ENCODE measurements at places on chromosomes 16 and 17.
A peak's percentile ranks its signal among the peaks of the same experiment; 100 is the strongest.

GRCh38 chr16:59655031-59655430 lies 920.9 kb upstream of the GOT2 start:
- DNase-seq = no peak

DNA sequence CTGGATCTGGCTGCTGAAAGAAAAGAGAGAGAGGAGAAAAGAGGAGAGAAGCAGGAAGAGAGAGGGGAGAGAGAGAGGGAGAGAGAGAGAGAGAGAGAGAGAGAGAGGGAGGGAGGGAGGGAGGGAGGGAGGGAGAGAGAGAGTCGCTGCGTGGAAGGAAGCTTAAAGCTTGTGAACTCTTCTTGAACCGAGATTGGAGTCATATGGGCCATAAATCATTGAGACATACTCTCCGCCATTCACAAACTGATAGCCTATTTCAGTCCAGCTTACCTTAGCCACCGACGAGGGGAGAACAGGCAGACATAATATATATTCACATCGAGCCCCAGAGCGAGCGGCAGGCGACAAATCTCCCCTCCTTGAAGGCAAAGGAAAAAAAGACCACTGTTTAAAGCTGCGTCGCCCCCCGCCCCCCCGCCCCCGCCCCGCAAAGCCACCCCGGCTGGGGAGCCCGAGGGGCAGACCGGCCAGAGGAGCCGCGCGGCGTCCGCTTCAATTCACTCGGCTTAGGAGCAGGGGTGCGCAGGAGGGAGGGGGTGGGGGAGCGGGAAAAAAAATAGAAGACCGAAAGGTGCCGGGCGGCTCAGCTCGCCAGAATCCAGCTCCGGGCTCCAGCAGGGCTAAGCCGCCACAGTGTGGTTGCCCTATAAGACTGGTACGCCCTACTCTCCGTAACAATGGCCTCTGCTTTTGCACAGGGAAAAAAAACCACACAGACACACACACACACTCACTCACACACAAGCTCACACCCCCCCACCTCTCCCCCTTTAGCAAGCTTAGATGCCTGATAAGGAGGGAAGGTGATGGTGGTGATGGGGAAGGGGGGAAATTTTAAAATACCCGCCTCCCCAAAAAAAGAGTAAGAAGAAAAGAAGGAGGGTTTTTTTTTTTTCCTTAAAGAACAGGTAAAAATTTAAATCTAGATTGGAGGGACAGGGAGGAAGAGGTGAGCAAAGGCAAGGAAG lies 10.6 kb upstream of the HOXB2 start:
- DNase-seq = no peak

DNA sequence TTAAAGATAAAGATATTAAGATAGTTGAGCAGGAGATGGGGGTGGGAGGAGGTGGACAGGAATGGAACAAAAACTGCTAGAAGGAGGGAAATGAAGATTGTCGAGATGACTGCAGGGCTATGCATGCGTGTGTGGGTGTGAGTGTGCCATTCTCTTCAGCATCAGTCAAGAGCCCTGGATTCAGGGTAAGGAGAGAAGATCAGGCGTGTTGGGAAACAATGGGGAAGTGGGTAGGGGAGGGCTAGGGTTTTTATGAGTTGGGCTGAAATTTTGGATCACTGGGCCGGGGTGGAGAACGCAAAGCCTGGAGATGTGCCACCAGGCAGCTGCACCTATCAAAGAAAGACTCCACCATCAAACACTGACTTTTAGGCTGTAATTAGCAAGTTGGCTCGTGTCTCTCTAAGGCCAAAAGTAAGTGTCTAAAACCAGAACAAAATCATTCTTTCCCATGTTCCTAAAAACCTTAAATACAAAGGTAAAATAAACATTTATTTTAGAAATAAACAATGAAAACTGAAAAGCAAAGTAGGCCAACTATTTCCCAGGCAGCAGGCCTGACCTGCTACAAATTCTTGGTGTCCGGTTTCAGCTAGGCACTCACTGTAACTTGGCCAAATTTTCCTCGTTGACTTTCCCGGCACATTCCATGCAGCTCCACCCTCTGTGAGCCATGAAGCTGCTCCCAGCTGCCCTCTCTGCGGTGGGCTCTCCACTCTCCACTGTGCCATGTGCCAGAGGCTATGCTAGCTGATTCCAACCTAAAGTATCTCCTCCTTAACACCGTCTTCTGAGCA lies 4.2 kb downstream of the CDRT4 start:
- DNase-seq = no peak

DNA sequence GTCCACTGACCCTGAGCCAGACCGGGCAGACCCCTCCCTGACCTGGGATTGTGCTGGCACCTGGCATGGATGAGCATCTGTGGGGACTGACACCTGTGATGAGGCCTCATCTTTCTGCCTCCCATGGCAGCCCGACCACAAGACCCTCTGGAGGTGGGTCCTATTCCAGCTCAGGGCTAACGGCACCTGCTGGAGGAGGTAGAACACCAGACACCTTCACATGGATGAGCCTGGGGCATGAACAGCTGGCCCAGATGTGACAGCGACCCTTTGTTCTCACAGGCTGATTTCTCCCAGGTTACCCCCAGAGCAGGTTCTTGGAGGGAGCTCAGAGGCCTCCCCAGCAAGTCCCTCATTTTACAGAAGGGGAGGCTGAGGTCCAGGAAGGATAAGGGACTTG lies 46.4 kb upstream of the PIK3R6 start:
- DNase-seq = no peak

GRCh38 chr16:69438465-69438864 lies 14.0 kb downstream of the CYB5B start:
- no peak for DNase-seq

GRCh38 chr17:81891303-81891552 lies 158 bp downstream of the ALYREF start:
- DNase-seq = no peak

DNA sequence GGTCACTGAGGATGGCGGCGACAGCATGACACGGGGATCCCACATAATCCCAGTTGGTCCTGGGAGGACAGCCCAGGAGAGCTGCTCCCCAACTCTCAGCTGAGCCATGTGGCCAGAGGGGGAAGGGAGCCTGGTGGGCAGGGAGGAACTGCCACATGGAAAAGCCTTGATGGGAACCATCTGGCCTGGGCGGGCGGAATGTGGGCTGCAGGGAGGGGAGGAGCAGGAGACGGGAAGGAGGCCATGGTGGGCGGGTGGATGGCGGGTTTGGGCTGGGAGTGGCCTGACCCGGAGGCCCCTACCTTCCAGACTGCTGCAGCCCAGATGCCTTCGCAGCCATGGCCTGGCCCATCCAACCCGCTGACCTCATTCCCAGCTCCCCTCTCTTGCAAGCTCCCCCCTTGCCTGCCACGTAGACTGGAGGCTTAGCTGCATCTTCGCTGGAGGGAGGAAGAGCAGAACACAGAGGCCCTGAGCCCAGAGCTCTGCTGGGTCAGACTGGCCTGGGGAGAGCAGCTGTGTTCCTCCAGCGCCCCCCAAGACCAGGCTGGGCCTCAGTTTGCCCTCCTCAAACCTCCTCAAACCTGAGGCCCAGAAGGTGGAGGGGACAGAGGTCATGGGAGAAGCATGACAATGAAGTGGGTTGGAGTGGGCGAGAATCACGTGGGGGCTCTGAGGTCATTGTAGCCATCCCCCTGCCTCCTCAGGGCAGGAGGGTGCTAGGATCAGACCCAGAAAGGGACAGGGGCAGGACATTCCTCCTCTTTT lies 8.2 kb upstream of the COL1A1 start:
- DNase-seq = peak; percentile 98

DNA sequence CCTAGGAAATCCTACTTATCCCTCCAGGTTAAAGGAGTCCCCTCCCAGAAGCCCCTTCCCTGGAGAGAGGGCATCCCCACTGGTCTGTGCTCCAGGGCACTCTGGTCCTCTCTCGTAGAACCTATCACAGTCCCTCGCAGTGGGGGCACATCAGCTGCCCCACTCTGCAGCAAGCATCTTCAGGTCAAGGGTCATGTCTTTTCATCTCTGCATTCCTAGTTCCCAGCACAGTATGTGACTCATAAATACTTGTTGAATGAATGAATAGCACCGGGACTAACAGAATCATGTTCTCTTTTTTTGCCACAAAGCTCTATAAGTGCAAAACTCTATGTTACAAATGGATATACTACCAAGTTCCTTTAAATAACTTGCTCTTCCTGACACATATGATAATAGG lies 36.0 kb downstream of the RNF157 start:
- no peak for DNase-seq

- DNase-seq = no peak
Observed at GRCh38 chr17:41750862-41751261, 16.4 kb upstream of the HAP1 start.

GRCh38 chr17:28282596-28282995 lies 36.4 kb upstream of the TMEM97 start:
- no peak for DNase-seq

GRCh38 chr17:47686664-47687327 lies 7.2 kb upstream of the TBKBP1 start:
- no peak for DNase-seq

GRCh38 chr16:49419006-49419405 lies 45.4 kb downstream of the C16orf78 start:
- DNase-seq = no peak

- no peak for DNase-seq
Observed at GRCh38 chr17:45398800-45399199, 33.9 kb downstream of the ARHGAP27 start.

DNA sequence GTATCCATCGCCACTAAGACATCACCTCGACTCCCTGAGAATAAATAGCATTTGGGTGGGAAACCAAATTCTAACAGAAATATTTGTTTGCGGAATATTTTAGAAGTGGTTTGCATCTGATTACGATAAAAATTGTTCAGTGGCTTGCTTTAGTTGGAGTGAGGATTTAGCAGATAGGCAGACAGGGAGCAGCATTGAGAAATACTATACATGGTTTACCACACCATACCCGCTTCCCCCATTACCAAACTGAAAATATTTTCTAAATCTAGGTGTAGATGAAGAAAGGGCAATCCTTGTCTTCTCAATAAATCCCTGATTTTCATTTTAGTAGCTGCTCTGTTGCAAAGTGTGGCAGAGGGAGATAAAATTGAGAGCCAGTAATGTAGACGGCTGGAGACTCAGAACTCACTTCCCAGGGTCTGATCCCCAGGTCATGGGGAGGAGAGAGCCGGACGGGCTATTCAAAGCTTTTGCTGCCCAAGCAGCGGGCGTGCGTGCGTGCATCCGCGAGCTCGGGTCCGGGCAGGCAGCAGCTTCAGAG lies 808 bp upstream of the BAHCC1 start:
- DNase-seq = no peak

DNA sequence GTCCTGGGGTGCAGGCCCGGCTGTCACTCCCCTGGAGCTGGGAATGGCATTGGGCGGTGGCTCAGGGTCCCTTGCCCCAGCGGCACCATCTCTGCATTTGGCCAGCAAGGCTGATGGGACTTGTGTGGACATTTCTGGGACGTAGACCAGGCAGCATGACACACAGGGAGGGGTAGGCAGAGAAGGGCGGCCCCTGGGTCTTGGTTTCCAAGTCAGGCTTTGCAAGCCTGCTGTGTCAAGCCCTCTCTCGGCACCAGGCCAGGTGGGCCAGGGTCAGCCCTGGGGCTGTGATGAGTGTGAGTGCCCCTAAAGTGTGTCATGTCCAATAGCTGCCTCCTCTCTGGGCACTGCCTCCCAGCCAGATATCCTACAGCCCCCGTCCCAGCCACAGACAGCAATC lies 335.2 kb downstream of the SEC14L1 start:
- no peak for DNase-seq

- DNase-seq = no peak
Observed at GRCh38 chr16:64132759-64133361, 989.0 kb downstream of the CDH11 start.

- no peak for DNase-seq
Observed at GRCh38 chr16:84543253-84543652, 38.8 kb upstream of the MEAK7 start.

DNA sequence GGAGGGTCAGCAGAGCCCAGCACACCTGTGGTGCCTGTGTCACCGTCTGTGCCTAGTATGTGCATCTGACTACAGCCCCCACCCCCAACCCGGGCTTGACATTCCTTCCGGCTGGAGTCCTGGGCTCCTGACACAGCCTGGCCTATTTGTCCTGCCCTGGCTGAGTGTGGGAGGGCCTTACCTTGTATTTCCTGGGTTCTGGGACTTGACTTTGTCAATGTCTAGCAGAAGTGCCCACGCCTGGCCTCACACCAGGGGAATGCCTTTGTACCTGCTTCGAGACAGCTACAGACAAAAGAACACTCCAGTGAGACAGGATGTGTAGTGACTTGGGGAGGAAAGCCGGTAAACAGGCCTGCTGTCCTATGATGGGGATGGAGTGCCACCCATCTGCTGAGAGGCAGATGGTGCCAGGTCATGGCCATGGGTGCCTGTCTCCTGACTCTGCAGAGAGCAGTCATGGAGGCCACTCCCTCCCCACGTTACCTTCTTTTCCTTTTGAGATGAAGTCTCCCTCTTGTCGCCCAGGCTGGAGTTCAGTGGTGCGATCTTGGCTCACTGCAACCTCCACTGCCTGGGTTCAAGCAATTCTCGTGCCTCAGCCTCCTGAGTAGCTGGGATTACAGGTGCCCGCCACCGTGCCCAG lies 42.8 kb downstream of the TNFRSF13B start:
- no peak for DNase-seq

- DNase-seq = no peak
Observed at GRCh38 chr16:54067322-54068065, 219.1 kb downstream of the IRX3 start.

- no peak for DNase-seq
Observed at GRCh38 chr16:59859676-59860402, 1125.7 kb upstream of the GOT2 start.

- no peak for DNase-seq
Observed at GRCh38 chr16:69141014-69141413, 8.6 kb downstream of the UTP4 start.

- DNase-seq = no peak
Observed at GRCh38 chr16:54540525-54541180, 254.1 kb upstream of the IRX3 start.

DNA sequence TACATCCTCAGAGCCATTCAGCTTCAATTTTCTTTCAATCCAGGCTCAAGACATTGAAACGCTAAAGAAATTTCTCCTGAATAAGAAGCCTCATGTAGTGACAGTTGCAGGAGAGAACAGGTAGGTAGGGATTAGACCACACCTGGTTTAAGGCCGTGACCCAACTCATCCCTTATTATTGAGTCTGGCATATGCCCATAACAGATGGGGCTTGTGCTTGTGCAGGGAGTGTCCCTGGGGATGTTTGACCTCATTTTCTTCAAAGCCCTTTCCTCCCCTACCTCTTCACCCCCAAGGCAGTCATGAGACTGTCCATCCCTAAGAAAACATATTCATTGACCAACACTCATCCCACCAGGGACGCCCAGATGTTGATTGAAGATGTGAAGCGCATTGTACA lies 24.3 kb downstream of the SUPT6H start:
- no peak for DNase-seq

DNA sequence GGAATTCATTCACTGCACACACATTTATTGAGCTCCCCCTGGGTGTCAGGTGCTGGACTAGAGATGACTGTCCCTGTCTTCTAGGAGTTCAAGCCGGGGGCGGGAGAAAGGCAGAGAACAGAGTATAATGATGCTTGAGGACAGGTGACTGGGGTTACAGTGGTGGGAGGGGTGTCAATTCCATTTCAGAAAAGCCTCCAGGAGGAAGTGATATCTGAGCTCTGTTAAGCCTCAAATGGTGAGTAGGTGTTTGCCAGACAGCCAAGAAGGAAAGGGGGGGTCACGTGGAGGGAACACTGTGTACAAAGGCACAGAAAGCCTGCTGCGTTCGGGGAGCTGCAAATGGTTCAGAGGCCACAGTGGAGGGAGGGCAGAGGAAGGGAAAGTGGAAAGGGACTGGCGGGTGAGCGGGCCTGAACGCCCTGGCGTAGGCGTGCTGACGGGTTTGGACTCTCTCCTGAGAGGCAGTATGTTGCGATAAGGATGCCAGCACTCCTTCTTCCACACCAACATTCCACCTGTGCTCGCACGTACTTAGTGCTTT lies 9.7 kb upstream of the NXPH3 start:
- DNase-seq = peak; percentile 55

GRCh38 chr17:46020998-46021397 lies 21.9 kb downstream of the STH start:
- no peak for DNase-seq
